WERI-Rb-1 (cell line): ENCODE measurements at places on chromosomes 6 and 20.

DNA sequence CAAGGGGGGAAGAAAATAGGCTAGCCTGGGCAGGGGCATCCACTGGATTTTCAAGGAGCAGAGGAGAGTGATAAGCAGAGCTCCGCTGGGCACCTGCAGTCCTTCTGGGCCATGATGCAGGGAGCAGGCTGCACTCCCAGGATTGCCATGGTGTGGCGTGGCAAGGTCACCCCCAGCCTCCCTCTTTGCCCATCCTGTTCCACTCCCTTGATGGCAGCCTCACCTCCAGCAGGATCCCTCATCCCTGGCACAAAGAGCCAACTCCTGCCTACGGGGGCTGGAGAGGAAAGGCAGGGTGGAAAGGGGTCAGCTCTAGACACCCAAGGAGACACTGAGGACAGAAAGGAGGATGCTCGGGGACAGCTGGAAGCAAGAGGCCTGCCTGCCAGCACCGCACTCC lies 22.4 kb upstream of the MYMX start:
- DNase-seq, result no peak

GRCh38 chr6:121319112-121319553 lies 15.1 kb downstream of the TBC1D32 start:
- no peak for DNase-seq

GRCh38 chr6:95288251-95288650 lies 289.1 kb upstream of the MANEA start:
- DNase-seq, result no peak

- DNase-seq, result no peak
These were observed 337.8 kb upstream of the DEFB115 start for GRCh38 chr20:30919514-30920188.

DNA sequence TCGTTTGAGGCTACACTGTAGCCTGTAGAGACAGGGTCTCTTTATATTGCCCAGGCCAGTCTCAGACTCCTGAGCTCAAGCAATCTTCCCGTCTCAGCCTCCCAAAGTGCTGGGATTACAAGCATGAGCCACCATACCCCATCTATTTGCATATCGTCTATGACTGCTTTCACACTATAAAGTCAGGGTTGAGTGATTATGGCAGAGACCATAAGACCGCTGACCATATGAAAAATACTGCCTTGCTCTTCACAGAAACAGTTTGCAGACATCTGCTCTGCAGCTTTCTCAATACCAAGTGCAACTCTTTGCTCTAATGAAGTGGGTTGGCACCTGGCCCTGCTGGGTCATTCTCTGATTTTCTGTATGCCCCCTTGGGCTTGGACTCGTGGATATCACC lies 79.5 kb upstream of the PAK5 start:
- no peak for DNase-seq

GRCh38 chr6:53662457-53662856 lies 3.1 kb downstream of the KLHL31 start:
- DNase-seq, result no peak

DNA sequence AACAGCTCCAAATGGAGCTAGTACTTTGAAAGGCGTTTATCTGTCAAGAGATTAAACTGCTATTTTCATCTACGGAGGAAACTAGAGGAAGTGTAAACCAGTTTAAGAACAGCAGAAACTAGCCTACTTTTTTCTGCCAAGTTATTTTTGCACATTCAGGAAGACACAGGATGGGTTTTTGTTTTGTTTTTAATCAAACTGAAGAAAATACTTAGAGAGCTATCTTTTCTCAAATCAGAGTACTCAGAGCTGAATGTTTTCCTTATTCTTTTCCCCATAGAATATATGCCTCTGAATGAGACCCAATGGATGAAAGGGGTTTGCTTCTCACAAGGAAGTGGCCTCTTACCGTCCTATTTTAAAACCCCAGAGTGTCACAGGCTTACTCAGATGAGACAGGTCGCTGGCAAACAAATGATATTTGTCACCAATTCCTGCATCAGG lies 538.5 kb downstream of the CD83 start:
- no peak for DNase-seq

DNA sequence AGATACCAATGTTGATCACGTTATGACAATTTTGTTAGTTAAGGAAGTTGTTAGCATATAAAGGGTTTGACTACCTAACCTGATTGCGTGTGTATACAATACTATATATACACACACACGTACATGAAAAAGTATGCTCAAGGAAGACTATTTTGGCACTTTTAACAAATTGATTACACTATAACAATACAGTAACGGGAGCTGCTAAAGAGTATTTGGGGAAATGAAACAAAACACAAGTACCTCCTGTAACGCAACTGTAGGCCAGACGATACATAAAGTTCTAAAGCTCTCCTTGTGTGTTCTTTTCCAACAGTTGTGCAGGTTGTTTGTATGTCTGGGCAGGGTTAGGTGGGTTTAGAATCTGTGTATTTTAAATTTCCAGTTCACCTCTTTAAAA lies 98.7 kb downstream of the PLEKHG1 start:
- no peak for DNase-seq

DNA sequence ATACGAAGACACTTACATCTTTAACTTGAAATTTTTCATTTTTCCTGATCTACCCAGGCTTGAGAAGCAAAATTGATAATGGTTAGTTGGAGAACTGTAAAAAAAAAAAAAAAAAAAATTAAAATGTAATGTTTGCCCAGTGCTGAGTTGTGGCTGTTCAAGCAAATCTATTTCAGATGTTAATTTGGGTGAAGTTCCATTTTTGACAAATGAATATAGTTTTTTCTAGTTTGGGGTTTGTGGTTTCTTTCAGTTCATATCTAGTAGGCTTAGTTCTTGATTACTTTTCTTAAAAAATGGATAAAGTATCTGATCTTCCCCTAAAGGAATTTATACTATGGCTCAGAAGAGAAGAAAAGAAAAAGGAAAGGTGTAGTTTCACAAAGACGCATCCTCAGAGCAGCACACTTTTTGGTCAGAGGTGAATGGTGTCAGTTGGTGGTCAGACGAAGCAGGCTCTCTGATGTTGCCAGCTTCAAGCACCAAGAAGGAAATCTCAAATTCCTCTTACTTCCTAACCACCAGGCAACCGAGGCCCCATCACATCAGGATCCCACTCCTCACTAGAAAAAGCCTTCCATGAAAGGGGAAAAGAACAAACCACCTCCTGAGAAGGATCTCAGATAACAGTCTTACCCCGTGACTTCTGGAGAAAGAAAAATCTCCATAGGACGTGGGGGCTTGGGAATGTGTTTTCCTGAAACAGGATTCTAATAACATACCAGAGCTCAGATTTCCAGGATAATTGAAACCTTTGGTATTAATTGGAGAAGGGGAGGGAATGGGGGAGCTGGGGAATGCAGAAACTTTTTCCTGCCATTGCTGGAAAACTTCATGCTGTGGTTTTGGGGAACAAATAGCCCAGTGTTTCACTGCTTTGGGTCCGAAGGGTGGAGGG lies 396.2 kb downstream of the CD83 start:
- no peak for DNase-seq

DNA sequence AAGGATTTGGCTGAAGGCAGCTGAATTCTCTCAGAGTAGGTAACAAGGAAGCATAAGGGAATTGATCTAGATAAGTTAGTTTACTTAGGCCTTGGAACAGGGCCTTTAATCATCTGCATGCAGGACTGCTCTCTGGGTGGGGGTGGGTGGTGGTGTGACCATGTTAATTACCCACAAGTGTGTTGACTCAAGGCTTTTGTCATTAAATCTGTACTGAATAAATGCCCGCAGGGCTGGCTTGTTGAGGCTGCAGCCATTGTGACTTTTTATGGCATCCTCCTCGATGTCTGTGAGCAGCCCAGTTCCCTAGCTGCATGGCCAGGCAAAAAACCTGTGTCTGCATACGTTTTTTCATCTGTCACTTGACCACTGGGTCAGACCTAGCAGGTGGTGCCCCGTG lies 63.5 kb upstream of the ASCC3 start:
- DNase-seq, result no peak

GRCh38 chr20:47578543-47578942 lies 76.9 kb downstream of the NCOA3 start:
- DNase-seq, result no peak

DNA sequence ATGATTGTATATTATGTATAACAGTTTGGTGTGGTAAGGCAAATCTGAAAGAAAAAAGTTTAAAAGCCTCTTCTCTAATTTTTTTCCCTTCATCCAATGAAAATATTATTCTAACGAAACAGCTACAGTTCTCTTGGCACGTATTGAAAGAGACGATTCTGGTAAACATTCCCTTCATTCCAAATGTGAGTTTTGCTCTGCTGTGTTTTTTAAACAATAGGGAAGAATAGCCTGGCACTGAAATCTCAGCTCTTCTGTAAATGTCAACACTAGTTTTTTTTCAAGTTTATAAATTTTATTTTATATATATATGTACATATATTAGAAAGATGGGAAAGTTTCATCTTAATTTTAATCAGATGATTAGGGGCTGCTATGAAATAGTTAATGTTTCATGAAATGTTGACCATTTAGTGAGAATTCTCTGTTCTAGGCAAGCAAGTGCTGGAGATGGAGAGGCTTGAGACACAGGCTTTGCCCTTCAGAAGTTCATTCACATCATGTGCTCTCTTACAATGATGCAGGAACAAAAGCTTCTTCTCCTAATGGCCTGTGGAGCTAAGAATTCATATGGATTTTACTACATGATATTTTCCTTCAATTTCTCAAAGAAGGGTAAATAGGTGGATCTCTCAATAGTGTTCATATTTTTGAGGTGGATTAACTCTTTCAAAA lies 4.1 kb downstream of the PAQR8 start:
- no peak for DNase-seq

- no peak for DNase-seq
These were observed 1.2 kb downstream of the REM1 start for GRCh38 chr20:31476294-31476585.

- DNase-seq, result no peak
These were observed 216.4 kb downstream of the UNC5CL start for GRCh38 chr6:40822619-40823018.

DNA sequence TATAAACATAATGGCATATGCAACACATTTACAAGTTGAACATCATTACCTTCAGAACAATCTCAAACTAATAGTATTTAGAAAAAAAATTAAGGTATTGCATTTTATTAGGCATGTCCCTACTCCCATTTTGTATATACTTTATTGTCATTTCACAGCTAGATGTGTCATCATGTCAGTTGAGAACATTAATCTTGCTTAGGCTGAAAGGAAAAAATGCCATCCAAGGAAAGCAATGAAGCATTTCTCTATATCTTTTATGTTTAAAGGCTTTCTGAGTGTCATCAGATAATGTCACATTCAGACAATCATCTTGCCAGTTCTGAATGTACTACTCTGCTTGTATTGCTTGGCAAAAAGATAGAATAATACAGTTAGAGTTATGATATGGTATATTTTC lies 228.8 kb upstream of the THEMIS start:
- DNase-seq, result no peak

DNA sequence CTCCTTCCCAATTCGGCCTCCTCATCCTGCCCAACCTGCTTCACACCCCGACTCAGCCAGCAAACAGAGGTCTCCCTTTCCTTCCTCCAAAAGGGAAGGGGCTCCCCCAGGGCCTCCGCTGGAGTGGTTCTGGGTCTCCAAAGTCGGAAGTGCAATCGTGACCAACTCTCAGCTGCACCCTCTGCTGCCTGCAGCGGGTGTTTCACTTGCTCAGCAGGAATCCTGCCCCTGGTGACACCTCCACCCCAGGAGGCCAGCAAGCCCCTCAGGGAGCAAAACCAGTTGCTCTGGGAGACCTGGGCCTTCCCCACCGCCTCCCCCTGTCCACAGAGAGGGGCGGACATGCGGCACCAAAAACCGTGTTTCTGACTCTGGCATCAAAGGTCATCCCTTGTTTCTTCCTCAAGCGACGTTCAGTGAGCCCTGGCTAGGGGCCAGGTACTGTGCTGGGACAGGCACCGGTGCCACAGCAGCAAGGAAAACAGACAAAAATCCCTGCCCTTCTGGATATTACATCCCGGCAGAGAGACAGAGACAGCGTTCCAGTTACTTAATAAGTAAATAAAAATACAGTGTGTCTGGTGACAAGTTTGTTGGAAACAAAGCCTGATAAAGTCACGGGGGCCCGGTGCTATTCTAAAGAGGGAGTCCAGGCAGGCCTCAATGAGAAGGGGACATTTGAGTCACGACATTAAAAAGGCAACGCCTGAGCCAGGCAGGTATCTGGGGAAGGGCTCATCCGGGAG lies 219.0 kb downstream of the BMP7 start:
- peak; percentile 7 for DNase-seq

DNA sequence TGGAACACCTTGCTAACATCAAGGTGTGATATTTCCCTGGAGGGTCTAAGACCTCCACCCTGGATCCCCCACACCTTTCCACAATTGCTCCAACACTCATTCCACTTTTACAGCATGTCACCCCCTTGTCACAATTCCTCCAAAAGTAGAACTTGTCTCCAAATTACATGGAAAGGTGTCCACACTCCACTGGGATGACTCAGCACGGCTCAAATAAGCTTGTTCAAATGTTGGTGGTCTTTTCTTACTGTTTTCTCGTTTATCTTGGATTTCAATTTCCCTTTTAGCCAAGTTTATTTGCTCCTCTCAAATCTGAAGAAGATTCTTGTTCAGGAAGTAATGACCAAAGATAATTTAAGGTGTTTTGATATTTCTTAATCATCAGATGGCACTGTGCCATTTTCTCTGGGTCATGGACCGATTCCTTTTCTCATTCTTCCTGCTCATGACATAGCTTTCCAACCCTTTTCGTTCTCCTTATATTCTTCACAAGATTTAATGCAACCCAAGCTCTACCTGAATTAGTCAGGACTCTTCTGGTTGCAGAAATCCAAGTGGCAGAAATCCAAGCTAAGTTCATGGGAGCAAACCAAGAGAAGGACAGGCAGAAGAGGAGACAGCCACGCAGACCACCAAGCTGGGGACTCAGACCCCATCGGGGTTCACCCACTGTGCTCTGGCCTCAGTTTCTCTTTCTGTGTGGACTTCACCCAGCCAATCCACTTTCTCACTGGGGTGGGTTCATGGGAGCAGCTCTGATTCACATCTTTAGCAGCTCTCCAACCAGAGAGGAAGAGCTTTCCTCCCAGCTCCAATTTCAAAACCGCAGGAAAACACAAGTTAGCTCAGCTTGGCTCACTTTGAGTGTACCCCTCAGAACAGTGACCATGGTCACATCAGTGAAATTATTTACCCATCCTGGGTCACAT lies 110.5 kb upstream of the CDYL start:
- no peak for DNase-seq

- DNase-seq, result no peak
These were observed 15.2 kb downstream of the TFEB start for GRCh38 chr6:41720262-41720620.

- DNase-seq, result no peak
These were observed 52.1 kb downstream of the BMP2 start for GRCh38 chr20:6819599-6819998.
